ENCODE measurements at places on chromosomes 5 and 9.

GRCh38 chr5:7682379-7682778 lies 168.6 kb downstream of the CFAP90 start:
- DNase-seq = no peak

GRCh38 chr5:110865400-110866094 lies 126.7 kb downstream of the SLC25A46 start:
- DNase-seq = peak; percentile 37

- no peak for DNase-seq
Observed at GRCh38 chr9:108156270-108156998, 666.9 kb upstream of the KLF4 start.

DNA sequence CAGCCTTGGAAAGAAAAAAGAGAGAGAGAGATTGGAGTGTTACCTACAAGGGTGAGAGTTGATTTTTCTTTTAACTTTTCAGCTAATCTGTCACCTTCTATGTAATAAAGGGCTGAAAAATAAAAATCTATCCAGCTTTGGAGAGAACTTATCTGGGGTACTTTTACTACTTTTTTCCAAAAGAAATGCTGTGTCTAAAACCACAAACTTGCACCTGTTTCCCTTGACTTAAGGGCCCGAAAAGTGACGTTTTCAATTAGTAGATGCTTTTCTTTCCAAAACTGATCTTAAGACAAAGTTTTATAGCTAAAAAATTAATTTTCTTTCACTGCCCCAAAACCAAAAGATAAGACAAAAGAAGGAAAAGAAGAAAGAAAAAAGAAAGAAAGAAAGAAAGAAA lies 48.8 kb downstream of the SMIM23 start:
- DNase-seq = no peak

DNA sequence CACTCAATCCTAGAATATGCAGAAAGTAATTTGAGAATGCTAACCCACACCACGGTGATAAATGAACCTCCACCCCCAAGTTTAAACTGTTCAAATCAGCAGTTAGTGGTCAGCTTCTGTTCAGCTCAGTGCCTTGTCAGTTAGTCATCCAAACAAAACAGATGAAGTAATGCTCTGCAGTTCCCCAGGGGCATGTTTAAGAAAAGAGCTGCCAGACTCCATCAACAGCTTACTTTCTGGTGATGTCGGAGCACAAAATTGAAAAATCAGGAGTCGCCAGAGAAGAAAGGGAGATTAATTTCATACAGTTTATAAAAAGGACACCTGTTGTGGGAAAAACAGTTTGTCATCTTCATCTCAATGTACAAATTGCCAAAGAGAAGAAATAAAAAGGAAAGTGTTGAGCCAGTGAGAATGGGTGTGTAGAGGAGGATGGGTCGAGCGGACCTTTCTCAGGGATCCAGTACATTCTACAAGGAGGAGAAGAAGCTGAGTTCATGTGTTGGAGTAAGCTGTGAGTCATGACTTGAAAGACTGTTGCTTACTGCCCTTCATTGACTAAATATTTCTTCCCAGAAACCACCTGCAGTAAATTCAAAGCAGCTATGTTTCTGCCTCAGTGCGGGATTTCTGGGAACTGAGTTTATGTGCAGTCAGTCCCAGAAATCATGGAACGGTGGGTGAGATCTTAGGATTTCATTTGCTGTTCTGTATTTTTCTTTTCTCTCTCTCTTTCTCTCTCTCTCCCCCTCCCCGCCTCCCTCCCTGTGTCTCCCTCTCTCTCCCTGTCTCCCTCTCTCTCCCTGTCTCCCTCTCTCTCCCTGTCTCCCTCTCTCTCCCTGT lies 13.7 kb downstream of the TRIO start:
- DNase-seq = no peak

GRCh38 chr9:107593224-107593870 lies 103.8 kb upstream of the KLF4 start:
- no peak for DNase-seq

GRCh38 chr9:99445371-99445891 lies 223.3 kb downstream of the SEC61B start:
- no peak for DNase-seq

GRCh38 chr9:14111696-14112095 lies 202.2 kb downstream of the NFIB start:
- no peak for DNase-seq

GRCh38 chr9:114474425-114474824 lies 30.8 kb downstream of the WHRN start:
- no peak for DNase-seq

DNA sequence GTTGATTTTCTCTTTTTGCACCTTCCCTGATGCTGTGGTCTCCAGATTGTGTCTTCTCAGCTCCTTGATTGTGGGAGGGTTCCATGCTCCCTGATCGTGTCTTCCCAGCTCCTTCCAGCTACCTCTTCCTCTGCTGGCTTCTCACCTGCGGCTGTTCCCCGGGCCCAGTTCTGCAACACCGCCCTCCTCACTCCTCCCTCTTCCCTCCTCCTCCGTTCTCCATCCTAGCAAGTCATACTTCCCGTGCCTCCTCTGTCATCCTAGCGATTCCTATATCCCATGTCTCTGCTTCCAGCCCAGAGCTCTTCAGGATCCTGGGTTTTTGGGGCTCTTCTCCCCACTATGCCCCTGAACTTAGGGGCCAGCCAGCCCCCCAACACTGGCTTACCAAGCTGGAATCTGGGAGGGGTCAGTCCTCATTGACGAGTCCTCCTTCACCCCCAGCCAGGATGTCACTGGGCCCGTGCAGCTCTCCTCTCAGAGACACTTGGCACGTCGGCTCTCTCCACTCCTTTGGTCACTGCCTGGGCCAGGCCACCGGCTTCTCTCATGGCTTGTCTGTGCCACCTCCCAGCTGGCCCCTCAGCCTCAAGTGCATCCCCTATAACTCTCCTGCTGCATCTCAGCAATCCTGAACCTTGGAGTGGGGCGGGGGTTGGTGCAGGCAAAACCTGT lies 255.4 kb upstream of the MVB12B start:
- DNase-seq = no peak
